ENCODE measurements at places on chromosomes 16 and 17.

DNA sequence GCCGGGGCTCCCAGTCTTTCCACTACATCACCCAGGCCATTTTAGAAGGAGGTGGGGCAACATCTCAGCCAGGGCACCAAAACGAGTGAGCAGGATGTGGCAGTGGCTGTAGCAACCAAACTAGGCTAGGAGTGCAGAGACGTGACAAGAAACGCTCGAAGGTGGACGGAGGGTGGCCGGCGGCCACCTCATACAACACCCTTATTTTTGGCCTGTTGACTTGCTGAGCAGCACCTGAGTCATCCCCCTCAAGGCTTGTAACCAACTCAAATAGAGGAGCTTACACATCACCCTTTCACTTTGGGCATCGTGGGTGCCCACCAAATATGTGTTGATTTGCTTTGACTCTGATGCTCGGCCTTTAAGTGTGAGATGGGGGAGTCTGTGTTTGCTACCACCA, 23.7 kb upstream of the SOX9 start:
- DNase-seq: no peak

GRCh38 chr16:68997564-68997963, 107.9 kb upstream of the HAS3 start:
- DNase-seq: no peak

DNA sequence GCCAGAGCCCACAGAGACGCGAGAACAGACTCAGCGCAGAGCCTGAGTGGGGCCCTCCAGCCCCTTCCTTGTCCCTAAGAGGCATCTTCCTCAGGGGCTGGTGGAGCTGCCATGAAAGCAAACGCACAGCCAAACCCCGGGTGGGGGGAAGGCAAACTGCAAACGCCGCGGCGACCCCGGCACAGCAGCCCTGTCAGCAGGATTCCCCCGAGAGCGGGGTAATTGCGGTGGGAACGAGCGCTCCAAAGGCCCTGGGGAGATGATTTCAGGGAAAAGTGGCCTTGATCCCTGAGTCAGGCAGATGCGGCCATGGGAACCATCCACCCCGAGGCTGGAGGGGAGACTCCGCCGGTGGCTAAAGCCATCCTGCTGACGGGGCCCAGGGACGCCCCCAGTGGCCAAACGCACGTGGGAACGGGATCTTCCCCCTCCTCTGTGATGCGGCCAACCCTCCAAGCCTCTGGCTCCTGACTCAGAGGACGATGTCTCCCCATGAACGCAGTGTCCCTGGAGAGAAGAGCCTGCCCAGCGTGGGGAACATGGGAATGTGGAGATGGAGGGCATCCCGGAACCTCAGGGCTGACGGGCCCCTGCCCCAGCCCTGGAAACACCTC, 25.1 kb downstream of the SLC7A5 start:
- no peak for DNase-seq

DNA sequence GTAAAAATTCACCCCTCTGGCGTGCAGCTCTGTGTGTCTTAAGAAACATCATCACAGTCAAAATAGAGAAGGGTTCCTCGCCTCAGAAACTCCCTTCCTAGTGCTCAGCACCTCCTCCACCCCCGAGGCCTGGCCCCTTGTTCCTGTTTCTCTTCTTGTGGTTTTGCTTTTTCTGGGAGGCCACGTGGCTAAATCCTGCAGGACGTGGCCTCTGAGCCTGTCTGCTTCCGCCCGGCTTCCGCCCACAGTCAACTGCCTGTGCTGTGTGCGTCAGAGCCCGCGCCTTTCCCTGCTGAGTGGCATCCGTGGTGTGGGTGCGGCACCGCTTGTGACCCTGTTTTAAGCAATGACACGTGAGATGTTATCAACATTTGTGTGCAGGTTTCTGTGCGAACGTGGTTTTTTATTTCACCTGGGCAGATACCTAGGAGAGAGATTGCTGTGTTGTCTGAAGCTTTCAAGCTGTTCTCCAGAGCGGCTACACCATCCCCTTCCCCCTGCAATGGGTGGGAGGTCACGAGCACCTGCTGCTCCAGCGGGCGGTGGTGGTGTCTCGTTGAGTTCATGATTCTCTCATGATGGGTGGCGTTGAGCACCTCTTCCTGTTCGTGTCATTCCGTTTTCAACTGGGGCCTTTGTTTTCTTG, 21.7 kb downstream of the ACSF3 start:
- peak; percentile 93 for DNase-seq

GRCh38 chr17:12644623-12645022, 21.1 kb upstream of the MYOCD start:
- no peak for DNase-seq

GRCh38 chr16:65770752-65771151, 595.7 kb upstream of the CDH5 start:
- DNase-seq: no peak

GRCh38 chr16:23847948-23848347, 12.2 kb downstream of the PRKCB start:
- DNase-seq: peak; percentile 70

DNA sequence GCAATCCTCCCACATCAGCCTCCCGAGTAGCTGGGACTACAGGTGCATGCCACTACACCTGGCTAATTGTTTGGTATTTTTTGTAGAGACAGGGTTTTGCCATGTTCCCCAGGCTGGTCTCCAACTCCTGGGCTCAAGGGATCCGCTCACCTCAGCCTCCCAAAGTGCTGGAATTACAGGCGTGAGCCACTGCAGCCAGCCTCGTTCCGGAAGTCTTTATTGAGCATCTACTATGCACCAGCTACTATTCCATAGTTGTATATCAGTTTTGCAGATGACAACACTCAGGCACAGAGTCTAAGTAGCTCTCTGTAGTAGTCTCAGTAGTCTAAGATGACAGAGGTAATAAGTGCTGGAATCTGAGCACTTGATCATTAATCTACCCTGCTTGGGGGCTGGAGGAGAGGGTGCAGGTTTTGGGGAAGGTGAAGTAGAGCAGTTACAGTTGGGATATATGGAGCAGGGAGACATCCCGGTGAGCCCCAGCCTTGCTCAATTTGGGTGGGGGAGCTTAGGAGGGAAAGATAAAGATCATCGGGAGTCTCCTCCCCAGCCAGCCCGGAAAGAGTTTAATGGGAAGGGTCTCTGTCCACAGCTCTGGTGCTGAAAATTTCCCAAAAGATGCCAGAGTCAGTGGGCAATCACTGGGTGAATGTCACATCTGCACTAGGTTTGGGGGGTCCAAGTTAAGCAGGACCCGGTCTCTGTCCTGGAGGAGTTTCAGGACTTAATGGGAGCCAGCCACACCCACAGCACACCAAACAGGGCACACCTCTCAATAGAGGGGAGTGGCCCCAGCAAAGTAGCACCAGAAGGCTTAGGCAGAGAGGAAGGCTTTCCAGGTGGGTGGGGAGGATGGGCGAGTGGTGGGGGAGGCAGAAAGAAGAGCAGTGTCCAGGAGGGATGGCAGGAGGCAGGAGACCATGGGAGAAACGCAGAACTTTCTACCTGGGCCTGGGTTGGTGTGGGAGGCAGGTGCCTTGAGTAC, 1.7 kb downstream of the OTOP3 start:
- no peak for DNase-seq

- peak; percentile 41 for DNase-seq
Measured at GRCh38 chr17:35870906-35871819, 2.5 kb upstream of the HEATR9 start.

- no peak for DNase-seq
Measured at GRCh38 chr16:71761097-71761496, 36.6 kb upstream of the PHLPP2 start.

DNA sequence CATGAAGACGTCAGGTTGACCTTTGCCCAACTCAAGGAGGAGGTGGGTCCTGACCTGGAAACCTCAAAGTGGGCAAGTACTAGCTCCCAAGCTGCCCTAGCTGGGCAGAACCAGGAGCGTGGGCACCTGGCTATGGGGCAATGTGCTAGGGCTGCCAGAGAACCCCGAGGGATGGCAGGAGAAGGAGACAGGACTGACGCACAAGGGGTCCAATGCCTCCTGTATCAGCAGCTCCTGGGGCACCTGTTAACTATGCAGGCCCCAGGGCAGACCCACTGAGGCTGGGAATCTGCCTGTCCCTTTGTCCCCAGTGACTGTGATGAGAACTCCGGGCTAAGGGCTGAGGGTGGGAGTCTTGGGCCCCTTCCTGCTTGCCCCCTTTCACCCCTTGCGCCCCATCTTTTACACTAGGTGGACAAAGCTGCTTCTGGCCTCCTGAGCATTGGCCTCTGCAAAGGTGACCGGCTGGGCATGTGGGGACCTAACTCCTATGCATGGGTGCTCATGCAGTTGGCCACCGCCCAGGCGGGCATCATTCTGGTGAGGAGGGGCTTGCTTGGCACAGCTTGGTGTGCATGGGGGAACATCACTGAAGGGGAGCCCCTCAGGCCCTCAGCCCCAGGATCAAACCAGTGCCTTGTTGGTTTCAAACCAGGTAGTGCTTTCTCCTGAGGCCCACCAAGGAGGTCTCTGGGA, 7.7 kb downstream of the CHAD start:
- no peak for DNase-seq

GRCh38 chr16:75198135-75198600, 8.8 kb downstream of the CTRB2 start:
- no peak for DNase-seq

- DNase-seq: no peak
Measured at GRCh38 chr16:30533748-30534367, 800 bp downstream of the ZNF747 start.

DNA sequence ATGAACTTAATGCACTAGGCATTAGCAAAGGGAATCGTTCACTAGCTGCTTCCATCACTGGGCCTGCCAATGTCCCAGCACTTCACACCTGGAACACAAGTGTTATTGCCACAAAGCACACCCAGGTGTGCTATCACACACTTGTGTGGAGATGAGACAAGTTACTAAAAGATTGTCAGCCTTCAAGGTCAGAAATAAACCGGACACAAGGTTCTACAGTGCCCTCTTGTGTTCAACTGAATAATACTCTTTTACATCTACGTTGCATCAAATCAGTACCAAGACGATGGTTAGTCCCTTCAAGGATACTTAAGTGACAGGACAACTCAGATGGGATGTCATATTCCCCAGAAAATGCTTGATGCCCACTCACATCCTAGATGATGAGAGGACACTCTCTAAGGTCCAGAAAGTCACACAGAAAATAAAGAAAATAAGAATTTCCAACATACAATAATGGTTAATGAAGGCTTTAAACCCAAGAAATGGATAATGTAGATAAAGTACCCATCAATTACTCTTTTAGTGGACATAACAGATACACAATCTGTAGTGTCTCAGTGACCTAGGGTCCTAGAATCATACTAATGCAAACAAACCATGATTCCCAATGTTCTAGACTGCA, 16.4 kb upstream of the GLG1 start:
- DNase-seq: no peak

DNA sequence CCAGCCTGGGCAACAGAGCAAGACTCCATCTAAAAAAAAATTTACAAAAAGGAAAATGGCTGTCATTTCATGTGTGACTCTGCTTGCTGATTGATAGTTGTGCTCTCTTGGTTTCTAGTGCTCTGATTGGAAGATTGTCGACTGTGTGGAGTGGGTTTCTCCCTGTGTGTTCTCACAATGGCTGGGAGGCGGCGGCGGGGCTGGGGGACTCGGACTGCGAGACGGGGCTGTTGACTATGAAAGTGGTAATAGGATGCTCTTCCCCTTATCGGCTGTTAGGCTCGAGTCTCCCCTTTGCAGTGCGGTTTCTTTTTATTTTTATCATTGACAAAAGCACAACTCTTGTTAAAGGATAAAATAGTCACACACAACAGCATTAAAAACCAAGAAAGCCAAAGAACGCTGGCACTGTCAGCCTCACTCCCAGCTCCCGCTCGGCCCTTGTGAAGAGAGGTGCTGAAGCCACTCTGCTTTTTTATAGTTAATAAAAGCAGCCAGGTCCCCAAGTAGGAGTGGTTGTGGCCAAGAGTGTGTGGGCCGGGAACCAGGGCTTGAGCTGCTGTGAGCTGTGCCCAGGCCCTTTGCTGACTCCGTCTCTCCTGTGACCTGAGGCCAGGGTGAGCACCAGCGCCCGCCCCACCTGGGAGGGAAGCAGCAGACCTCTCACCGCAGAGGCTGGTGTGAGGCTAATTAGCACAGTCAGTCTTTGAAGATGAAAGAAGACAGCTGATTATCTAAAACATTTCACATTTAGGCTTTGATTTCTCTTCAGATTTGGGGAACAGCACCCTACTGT, 36.5 kb downstream of the TBCD start:
- no peak for DNase-seq

DNA sequence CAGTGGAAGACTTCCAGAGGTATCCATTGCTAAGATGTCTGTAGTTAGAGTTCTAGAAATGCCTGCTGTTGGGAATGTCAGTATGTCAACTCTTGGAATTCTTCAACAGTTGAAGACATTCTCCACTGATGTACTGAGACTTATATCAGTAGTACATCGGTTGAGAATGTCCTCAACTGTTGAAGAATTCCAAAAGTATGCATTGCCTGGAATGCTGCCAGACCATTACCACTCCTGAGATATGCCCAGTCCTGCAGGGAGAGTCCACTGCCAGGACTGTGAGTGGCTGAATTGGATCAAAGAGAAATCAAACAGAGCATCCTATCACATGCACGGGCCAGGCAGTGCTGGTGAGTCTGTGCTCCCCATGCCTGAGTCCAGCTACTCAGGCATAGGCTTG, 42.0 kb downstream of the IL21R start:
- DNase-seq: no peak

DNA sequence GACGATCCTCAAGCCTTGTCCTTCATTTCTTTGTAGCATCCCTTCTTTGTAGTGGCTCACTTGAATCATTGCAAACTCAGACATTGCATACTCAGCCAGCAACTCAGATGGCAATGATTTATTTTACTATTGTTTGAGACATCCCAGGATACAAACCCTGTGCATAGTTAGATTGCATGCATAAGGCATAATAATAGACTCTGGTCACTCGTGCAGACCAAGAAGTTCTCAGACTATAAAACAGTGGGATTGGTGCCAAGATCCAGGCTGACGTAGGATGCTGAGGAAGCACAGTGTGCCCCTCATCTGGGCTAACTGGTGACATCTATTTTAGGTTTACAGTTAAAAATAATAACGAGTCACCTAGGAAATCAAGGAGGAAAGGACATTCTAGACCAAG, 142.3 kb downstream of the PMP22 start:
- no peak for DNase-seq

DNA sequence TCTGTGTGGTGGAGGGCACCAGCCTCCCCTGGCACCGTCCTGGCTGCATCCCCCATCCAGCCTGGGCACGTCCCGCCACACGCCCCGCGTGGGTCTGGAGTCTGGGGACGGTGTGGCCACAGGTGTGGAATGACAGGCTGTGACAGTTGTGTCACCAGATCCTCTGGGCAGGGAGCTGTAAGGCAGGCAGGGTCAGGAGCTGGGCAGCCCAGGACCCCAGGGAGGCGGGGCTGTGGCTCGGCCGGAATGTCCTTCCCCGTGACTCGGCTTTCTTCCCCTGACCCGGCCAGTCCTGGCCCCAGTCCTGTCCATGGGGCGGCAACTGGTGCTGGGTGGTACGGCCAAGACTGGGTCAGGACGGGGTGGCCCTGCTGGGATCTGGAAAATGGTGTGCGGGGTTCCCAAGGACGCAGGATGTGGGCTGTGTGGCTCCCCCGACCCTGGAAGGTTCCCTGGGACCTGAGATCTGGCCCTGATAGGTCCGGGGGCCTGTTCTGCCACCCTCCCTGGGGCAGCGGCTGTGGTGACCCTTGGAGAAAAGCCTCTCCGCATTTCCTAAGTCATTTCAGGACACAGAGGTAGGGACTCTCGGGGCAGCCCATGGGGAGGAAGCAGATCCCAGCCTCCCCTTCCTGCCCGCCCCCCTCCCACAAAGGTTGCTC, 3.3 kb upstream of the SLC16A3 start:
- no peak for DNase-seq

Measured in CD8-positive, alpha-beta T cell (primary cell).